ENCODE measurements at places on chromosomes 3 and 15. TPM values are rescaled to one million over a fixed set of nuclear protein-coding genes. Genes with fewer than 3 reads are reported as not detected.
A peak's percentile ranks its signal among the peaks of the same experiment; 100 is the strongest.

DNA sequence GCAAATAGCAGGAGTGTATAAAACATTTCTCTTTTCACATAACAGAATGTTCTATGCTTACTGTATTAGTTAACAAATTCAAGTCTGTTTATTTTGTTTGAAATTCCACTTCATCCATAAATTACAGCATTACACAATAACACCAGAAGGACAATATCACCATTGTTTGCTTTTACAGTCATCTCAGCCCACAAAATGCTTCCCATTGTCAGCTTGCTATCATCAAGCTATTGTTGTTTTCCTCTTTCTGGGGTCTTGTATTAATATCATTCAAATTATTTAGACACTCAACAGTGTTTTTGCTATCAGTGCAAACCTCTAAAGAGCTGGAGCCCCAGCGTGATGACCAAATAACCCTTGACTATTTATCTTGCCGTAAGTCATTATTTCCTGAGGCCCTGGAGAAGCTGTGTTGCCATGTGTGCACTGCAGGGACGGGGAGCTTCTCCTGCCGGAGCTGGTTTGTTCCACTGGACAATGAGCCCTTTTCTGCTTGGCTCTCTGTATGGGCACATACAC lies 1.1 kb downstream of the SAMMSON start:
- no peaks in the 10 kb centered on the region for H3K4me1 ChIP-seq
- no peak overlapping the region for H3K4me3 ChIP-seq
- no peaks in the 10 kb centered on the region for H3K27me3 ChIP-seq
- H3K36me3 ChIP-seq: no peaks in the 10 kb centered on the region
- no peak overlapping the region for H3K27ac ChIP-seq
- no peak for DNase-seq

- H3K4me3 ChIP-seq: no peak overlapping the region
- no peaks in the 10 kb centered on the region for H3K36me3 ChIP-seq
- H3K27me3 ChIP-seq: peaks cover 3% of the 10 kb centered on the region
Measured at GRCh38 chr3:159751146-159751545, 237.5 kb upstream of the IL12A start.

GRCh38 chr3:48662145-48662752 lies 437 bp downstream of the CELSR3 start:
- peaks cover 15% of the 10 kb centered on the region for H3K4me1 ChIP-seq
- no peak for DNase-seq

DNA sequence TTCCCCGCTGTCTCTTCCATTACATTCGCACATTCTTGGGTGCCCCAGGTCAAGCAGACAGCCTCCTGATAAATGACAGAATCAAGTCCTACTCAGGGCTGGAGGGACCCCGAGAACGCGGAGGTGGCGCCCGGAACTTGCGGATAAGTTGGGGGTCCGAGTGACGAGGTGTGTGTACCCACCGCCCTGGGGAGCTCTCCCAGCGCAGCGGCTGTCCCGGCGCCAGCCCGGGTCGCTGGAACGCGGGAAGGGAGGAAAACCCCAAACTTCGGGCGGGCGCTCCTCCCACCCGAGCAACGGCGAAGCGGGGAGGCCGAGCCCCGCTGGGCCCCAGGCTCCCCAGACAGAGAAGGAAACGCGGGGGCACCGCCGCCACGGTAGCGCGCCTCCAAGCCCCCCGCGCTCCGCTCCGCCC lies 550 bp downstream of the CLN6 start:
- DNase-seq: no peak
- peaks cover 36% of the 10 kb centered on the region for H3K4me1 ChIP-seq
- H3K27ac ChIP-seq: peak overlapping the region; percentile 61
- H3K27me3 ChIP-seq: no peaks in the 10 kb centered on the region
- H3K36me3 ChIP-seq: peaks cover 1% of the 10 kb centered on the region
- H3K4me3 ChIP-seq: peak overlapping the region; percentile 83

- no peaks in the 10 kb centered on the region for H3K4me1 ChIP-seq
- no peaks in the 10 kb centered on the region for H3K36me3 ChIP-seq
- no peak for DNase-seq
- H3K27ac ChIP-seq: no peak overlapping the region
Measured at GRCh38 chr3:186742618-186743380, 25.6 kb downstream of the KNG1 start.

DNA sequence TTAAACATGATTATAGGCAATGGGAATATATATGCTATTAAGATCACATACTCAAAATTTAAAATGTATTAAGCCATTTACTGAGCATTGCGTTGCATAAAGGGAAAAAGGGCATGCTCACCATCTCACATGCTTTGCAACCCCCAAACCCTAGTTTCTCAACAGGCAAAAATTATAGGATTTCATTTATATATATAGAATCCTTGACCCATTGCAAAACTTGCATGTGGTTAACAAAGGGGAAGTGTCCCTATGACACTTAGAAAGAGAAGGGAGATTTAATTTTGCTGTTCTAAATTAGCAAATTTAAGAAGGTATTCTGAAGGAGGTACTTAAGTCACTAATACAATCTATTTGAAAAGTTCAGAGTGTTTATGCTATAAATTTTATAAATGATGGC lies 837.8 kb downstream of the DIPK2A start:
- no peak for DNase-seq
- no peak overlapping the region for H3K4me3 ChIP-seq
- H3K27ac ChIP-seq: no peak overlapping the region
- H3K36me3 ChIP-seq: no peaks in the 10 kb centered on the region

DNA sequence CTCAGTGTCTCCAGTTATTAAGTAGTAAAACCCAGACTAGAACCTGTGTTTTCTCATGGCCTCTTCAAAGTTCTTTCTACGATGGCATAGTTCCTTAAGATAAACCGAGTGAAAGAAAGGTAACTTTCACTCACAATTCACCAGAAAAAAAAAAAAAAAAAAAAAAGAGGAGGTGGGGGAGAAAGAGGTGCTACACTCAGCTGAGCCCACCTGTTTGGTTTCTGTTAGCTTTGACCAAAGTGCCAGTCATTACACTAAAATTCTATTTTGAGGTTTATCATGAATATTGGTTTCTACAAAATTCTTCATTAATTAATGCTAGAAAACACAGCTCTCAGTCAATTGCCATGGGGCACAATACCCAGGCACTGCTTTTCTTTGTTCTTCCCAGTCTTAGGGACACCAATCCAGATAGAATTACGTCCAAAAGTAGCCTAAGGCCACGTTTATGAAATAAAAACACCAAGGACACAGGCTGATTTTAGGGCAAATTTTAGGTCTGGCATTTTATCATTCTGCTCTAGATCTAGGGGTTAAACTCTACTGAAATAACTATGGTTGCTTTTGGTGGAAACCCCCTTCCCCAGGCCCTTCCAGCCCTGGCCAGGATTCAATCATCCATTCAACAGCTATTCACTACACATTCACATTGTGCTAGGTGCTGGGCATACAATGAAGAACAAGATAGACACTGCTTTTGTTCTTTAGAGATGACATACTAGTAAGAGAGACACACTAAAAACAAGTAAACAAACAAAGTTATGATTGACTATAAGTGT lies 1097.8 kb downstream of the FHIT start:
- no peaks in the 10 kb centered on the region for H3K4me1 ChIP-seq
- no peaks in the 10 kb centered on the region for H3K27me3 ChIP-seq

DNA sequence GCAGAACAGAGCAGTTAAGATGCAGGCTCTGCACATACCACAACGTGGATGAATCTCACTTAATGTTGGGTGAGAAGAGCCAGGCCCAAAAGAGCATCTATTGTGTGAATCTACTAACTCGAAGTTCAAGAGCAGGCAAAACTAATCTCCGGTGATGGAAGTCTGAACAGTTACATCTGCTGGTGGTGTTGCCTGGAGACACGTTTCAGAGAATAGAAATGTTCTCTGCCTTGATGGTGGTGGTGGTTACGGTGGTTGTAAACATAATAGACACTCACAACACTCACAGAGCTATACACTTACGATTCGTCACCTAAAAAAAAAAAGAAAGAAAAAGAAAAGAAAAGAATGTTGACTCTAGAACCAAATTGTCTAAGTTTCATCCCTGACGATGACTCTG lies 86.8 kb downstream of the LIPC start:
- H3K4me3 ChIP-seq: no peak overlapping the region
- H3K36me3 ChIP-seq: no peaks in the 10 kb centered on the region
- peaks cover 24% of the 10 kb centered on the region for H3K4me1 ChIP-seq
- no peaks in the 10 kb centered on the region for H3K27me3 ChIP-seq
- H3K27ac ChIP-seq: no peak overlapping the region
- no peak for DNase-seq

DNA sequence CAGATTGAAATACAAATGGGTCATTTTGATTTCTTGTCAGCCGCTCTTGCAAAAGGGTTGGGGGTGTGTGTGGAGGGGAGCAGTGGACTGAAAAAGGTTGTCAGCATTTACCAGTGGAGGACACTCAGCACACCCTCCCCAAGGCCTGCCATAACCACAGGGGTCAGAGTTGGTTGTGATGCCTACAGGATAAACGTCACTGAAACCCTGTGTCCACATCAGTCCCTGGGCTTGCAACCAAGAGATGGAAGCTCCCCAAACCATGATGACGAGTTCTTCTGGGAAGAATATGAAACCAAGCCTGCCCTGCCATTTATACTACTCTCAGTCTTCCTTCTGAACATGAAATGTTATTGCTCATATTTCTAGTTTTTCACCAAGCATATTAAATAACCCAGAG lies 54.0 kb upstream of the UMPS start:
- H3K4me1 ChIP-seq: peaks cover 5% of the 10 kb centered on the region
- no peak overlapping the region for H3K27ac ChIP-seq
- no peak for DNase-seq
- no peak overlapping the region for H3K4me3 ChIP-seq

GRCh38 chr3:149902498-149903139 lies 68.1 kb downstream of the PFN2 start:
- no peak overlapping the region for H3K4me3 ChIP-seq
- H3K36me3 ChIP-seq: peaks cover 13% of the 10 kb centered on the region
- no peaks in the 10 kb centered on the region for H3K27me3 ChIP-seq
- no peak overlapping the region for H3K27ac ChIP-seq

DNA sequence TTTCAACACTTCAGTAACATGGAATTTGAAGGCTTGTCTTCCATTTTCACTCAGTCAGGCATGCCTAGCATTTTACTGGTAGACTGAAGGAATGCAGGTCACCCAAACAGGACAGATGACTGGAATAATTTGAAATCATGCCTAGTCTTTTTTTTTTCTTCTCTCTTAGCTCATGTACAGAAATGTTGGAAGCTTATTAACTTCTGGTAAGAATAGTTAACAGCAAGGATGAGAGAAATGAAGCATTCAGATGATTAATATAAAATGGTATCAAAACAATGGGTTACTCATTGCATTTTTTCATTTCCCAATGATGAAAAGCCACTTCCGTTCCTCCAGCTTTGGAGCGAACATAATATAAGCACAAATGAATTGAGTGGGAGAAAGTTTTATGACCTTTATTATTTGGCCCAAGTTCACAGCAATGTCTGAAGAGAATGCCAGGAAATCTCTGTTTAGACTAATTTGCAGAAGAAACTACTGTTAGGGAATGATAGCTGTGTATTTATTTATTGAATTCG lies 431.6 kb upstream of the RASGRP1 start:
- DNase-seq: no peak
- no peaks in the 10 kb centered on the region for H3K36me3 ChIP-seq
- no peak overlapping the region for H3K4me3 ChIP-seq

DNA sequence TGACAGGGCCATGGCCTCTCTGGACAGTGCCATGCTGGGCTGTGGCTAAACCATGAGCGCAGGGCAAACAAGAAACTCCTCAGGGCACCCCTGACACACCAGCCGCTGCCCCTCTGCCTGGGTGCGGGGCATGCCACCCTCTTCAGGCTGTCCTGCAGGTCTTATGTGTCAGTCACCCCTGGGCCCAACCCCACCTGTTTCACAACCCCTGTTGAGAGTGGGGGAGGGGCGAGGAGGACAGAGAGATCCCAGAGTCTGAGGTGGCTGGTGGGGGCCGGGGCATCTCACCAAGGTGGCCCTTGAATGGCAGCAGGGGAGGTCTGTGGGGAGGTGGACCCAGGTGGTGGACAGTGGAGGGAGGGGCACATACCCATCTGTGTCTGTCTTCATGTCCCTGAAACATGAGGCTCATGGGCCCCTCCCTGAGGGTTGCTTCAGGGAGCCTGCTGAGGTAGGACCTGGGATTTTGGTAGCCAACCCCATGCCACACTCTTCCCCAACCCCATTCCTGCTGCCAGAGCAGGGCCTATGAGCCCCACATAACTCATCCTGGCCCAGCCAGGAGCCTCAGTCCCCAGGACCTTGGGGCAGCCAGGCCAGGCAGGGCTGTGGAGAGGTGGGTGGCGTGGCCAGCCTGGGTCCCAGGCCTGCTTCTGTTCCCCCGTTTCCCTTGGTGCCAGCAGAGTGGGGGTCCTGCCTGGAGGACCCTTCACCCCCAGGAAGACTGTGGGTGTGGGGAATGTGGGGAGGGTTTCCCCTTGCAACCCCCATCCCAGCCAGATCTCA lies 1.7 kb upstream of the STAB1 start:
- H3K27me3 ChIP-seq: no peaks in the 10 kb centered on the region
- no peak overlapping the region for H3K27ac ChIP-seq
- H3K4me1 ChIP-seq: no peaks in the 10 kb centered on the region
- H3K36me3 ChIP-seq: peaks cover 22% of the 10 kb centered on the region
- DNase-seq: no peak

DNA sequence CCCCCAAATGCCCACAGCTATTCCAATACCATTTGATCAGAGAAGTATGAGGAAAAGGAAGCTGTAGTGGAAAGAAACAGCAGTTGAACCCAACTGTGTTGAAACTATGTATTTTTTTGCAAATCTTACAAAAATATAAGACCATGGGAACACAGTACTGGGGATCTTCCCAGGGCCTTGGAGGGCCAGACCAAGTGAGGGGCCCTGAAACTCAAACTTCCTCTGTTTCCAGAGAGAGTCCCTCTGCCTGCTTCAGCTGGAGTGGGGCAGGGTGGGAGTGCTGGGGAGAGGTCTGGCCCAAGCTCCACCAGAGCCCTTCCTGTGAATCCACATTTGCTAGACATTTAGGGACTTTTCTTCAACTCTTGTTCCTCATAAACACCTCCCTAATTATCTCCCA lies 263.9 kb downstream of the CHST2 start:
- no peak for DNase-seq
- no peaks in the 10 kb centered on the region for H3K4me1 ChIP-seq
- peaks cover 3% of the 10 kb centered on the region for H3K36me3 ChIP-seq
- no peak overlapping the region for H3K27ac ChIP-seq
- H3K27me3 ChIP-seq: no peaks in the 10 kb centered on the region
- no peak overlapping the region for H3K4me3 ChIP-seq

- no peaks in the 10 kb centered on the region for H3K4me1 ChIP-seq
- no peaks in the 10 kb centered on the region for H3K27me3 ChIP-seq
- no peak overlapping the region for H3K4me3 ChIP-seq
- H3K27ac ChIP-seq: no peak overlapping the region
- no peak for DNase-seq
Measured at GRCh38 chr3:191373327-191373726, 43.0 kb upstream of the UTS2B start.

DNA sequence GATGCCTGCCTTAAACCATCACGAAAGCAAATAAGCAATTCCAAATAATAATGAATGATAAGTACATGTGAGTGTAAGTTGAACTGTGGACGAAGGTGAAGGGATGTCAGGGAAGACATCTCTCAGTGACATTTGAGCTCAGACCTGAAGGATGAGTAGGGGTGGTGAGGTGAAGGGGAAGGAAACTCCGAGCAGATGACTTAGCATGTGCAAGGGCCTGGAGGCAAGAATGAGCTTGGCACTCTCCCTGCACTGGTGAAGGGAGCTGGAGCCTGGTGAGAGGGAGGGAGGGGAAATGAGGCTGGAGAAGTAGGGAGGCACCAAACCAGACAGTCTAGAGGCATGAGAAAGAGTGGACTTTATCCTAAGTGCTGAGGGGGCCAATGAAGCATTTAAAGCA lies 84.3 kb downstream of the MTHFS start:
- peaks cover 2% of the 10 kb centered on the region for H3K36me3 ChIP-seq
- no peaks in the 10 kb centered on the region for H3K4me1 ChIP-seq
- no peak overlapping the region for H3K27ac ChIP-seq
- no peak for DNase-seq
- no peak overlapping the region for H3K4me3 ChIP-seq
- peaks cover 2% of the 10 kb centered on the region for H3K27me3 ChIP-seq

The ISLR gene
- total RNA-seq: not detected

The SERINC4 gene
- total RNA-seq: 0.10 TPM

The TGM4 gene
- total RNA-seq: not detected

The CCR1 gene
- 1.3 TPM for total RNA-seq

Measured in activated CD4-positive, alpha-beta memory T cell treated with anti-CD3 and anti-CD28 coated beads for 36 hours (primary cell).